Naive thymus-derived CD8-positive, alpha-beta T cell (primary cell): ENCODE measurements at places on chromosomes 6 and 20. TPM values are rescaled to one million over a fixed set of nuclear protein-coding genes. Genes with fewer than 3 reads are reported as not detected.
A peak's percentile ranks its signal among the peaks of the same experiment; 100 is the strongest.

DNA sequence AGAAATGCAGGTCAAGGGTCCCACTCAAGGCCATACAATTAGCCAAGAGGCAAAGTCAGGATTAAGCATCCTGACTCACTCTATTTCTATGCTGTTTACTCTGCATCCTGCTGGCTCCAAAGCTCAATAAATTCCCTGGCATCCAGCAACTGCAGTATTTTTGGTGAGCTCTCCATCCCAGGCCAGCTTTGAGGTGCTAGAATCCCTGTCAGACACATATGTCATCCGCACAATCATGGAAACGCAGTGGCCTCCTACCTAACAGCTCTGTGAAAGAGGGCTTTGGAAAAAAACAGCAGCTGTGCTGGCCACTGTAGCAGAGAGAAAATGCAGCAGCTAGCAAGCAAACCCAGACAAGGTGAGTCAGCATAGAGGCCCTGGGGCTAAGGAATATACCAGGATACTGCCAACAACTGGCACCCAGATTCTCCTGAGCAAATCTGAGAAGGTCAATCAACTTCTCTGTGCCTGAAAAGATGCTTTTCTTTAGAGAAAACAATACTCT lies 58.4 kb downstream of the ANKEF1 start:
- no peaks in the 10 kb centered on the region for H3K4me1 ChIP-seq
- no peak overlapping the region for H3K27ac ChIP-seq
- no peak overlapping the region for H3K4me3 ChIP-seq
- H3K36me3 ChIP-seq, result no peaks in the 10 kb centered on the region
- peaks cover 23% of the 10 kb centered on the region for H3K27me3 ChIP-seq
- DNase-seq, result no peak

DNA sequence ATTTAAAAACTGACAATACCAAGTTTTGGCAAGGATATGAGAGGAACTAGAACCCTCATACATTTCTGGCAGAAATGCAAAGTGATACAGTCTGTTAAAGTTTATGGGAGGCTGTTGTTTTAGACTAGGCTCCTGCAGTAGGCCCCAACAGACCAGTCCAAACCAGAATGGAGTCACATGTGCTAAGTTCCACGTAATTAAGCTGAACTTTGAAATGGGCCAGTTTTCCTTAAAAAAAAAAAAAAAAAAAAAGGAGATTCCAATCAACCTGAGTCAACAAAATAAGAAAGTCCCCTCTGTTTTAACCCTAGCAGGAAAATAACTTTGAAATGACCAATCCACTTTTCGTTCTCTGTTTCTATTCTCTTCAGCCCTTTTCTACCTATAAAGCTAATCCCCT lies 26.5 kb downstream of the IL17F start:
- H3K36me3 ChIP-seq, result no peaks in the 10 kb centered on the region
- H3K27ac ChIP-seq, result no peak overlapping the region
- H3K4me1 ChIP-seq, result peaks cover 6% of the 10 kb centered on the region

DNA sequence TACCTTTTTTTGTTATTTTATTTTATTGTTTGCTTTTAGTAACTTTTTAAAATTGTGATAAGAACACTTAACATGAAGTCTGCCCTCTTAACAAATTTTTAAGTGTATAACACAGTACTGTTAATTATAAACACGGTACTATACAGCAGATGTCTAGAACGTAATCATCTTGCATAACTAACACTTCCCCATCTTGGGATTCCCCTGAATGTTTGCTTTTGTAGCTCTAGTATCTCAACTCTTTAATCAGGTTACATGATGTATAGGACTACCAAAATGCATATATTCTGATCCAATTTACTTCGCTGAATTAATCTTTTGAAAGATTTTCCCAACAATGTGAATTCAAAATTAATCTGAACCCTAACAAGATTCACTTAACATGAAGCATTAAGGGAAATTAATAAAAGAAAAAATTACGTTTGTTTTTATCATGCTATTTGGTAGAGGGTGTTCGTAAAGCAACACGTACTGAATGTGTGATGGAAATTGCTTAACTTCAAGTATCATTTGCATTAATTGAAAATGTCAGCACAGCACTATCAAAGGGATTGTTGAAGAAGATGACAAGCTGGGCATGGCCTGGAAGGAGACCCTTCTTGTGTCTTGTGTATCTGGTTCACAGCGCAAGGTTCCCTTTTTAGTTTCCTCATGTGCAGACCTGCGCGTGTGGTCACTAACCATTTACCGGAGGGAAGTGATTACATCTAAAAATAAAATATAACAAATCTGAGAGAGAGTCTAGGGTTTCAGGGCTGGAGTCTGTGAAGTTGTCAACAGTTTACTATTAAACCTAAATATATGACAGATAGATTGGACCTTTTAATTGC lies 15.2 kb downstream of the COL19A1 start:
- DNase-seq, result no peak
- H3K27me3 ChIP-seq, result peaks cover 8% of the 10 kb centered on the region
- H3K4me3 ChIP-seq, result no peak overlapping the region
- no peaks in the 10 kb centered on the region for H3K4me1 ChIP-seq
- H3K36me3 ChIP-seq, result no peaks in the 10 kb centered on the region
- H3K27ac ChIP-seq, result no peak overlapping the region

Gene SPTLC3
- 0.59 TPM for polyA plus RNA-seq

DNA sequence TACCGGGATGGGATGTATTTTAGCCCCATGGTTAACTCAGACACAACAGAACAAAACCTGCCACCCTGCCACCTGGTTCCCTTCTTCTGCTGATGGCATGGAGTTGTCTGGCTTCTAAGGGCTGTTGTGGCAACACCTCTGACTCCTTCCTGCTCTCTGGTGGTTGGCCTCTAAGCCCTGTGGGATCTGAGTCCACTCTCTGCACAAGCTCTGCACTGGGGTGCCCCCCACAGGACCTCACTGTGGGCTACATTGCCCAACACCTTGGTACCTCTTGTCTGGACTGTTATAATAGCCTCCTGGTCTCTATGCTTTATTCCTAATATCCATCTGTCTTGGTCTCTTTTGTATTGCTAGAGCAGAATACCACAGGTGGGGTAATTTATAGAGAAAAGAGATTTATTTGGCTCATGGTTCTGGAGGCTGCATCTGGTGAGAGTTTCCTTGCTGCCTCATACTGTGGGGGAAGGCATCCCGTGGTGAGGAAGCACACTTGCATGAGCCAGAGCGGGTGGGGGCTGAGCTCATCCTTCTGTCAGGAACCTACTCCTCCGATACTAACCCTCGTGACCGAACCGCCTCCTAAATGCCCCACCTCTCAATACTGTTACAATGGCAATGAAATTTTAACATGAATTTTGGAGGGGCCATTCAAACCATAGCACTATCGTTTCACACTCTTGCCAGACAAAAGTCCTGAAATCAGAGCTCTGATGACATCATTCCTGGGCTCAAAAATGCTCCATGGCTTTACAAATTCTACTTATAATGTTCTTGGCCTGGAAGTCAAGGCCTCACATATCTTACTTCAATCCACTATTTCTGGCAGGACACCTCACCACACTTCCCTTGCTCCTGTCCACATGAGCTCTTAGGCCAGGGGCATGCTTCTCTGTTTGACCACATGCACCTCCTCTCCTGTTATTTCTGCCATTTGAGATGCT lies 127.2 kb downstream of the PAX1 start:
- peaks cover 4% of the 10 kb centered on the region for H3K27me3 ChIP-seq
- no peak overlapping the region for H3K4me3 ChIP-seq
- H3K36me3 ChIP-seq, result no peaks in the 10 kb centered on the region
- no peaks in the 10 kb centered on the region for H3K4me1 ChIP-seq

DNA sequence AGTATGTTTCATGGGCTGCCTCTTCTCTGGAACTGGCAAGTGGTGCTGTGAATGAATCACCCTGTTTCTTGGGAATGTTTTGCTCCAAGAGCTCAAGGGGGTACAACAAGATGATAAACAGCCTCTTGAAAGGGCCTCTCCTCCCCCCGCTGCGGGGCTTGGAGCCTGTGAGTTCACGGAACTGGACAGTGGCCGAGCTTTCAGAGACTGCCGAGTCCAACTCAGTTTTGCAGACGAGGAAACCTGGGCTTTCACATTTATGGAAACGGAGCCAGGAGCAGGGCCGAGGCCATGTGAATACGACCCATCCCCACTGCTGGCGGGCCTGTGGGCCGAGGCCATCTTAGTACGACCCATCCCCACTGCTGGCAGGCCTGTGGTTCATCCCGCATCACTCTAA lies 18.2 kb upstream of the SRC start:
- no peak overlapping the region for H3K4me3 ChIP-seq
- no peak overlapping the region for H3K27ac ChIP-seq
- no peak for DNase-seq
- no peaks in the 10 kb centered on the region for H3K4me1 ChIP-seq

- no peaks in the 10 kb centered on the region for H3K36me3 ChIP-seq
- H3K4me3 ChIP-seq, result no peak overlapping the region
- no peak overlapping the region for H3K27ac ChIP-seq
- peak; percentile 30 for DNase-seq
Observed at GRCh38 chr6:46410334-46410953, 80.8 kb downstream of the RCAN2 start.

Gene NUS1
- polyA plus RNA-seq, result 15.7 TPM

GRCh38 chr6:5522147-5522546 lies 260.8 kb downstream of the FARS2 start:
- no peak overlapping the region for H3K4me3 ChIP-seq
- H3K27me3 ChIP-seq, result no peaks in the 10 kb centered on the region
- no peak for DNase-seq
- H3K27ac ChIP-seq, result peak overlapping the region; percentile 34
- H3K4me1 ChIP-seq, result peaks cover 16% of the 10 kb centered on the region
- H3K36me3 ChIP-seq, result no peaks in the 10 kb centered on the region

DNA sequence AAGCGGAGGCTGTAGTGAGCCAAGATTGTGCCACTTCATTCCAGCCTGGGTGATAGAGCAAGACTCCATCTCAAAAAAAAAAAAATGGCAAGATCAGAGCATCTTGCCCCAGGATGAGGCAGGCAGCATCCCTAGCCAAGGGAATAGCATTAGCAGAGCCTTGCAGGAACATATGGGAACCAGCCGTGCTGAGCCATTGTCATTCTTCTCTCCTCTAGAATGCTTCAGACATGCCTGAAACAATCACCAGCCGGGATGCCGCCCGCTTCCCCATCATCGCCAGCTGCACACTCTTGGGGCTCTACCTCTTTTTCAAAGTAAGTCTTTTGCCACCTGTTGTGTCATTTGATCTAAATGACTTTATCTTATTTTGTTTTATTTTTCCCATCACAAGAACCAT lies 13.0 kb downstream of the HM13 start:
- H3K27ac ChIP-seq, result no peak overlapping the region
- H3K4me1 ChIP-seq, result peaks cover 29% of the 10 kb centered on the region
- H3K36me3 ChIP-seq, result no peaks in the 10 kb centered on the region
- no peak overlapping the region for H3K4me3 ChIP-seq

Gene ATP6V1G2
- polyA plus RNA-seq, result not detected

Gene CNKSR3
- polyA plus RNA-seq, result not detected
